ENCODE measurements at places on chromosomes 7 and 10.
A peak's percentile ranks its signal among the peaks of the same experiment; 100 is the strongest.

DNA sequence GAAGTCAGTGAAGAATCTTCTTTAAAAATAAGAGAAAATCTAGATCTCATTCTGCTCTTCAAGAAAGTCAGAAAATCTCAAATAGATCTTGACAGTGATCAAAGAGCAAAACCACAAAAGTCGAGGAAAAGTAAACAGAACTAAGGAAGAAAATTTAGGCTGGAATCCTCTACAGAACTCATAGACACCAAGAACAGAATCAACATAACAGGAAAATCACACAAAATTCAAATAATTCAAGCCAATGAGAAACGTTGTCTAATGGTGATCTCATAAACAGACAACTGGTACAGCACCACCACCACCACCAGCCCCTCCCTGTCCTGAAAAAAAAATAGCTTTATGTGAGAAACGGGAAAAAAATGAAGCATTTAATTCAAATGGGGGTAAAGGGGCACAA, 6.9 kb downstream of the ITGB1 start:
- DNase-seq: no peak

DNA sequence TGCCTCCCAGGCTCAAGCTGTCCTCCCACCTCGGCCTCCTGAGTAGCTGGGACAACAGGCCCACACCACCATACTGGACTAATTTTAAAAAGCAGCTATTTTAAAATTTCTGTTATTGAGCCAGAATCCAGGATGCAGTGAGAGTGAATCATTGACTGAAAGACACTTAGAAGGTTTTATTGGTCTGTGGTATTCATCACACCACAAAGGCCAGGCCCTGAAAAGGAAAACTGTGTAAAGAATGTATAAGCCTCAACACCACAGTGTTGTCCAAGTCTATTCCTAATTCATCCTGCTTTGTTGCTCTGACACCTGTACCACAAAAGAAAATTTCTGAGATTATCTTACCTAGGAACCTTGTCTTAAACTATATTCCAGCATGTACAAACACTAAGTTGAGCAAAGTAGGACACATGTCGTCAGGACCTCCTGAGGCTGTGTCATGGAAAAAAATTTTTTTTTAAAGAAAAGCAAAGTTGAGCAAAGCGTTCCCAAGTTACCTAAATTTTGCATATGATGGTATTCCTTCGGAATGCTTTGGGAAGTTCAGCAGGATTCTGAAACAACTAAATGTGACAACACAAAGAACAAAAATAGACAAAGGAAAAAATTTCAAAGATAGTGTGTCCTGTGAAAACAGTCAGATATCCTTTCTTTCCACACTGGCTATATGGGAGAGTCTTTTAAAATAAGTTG, 129.6 kb upstream of the MKLN1 start:
- no peak for DNase-seq

- DNase-seq: no peak
Measured at GRCh38 chr7:36667007-36667745, 57.1 kb downstream of the AOAH start.

GRCh38 chr10:62308101-62308500, 39.5 kb upstream of the RTKN2 start:
- no peak for DNase-seq

- DNase-seq: peak; percentile 43
Measured at GRCh38 chr10:91632671-91633550, at the start of gene PPP1R3C. PPP1R3C (minus strand) TSS chr10:91633071; CDS start chr10:91632969, 102 bp downstream.

DNA sequence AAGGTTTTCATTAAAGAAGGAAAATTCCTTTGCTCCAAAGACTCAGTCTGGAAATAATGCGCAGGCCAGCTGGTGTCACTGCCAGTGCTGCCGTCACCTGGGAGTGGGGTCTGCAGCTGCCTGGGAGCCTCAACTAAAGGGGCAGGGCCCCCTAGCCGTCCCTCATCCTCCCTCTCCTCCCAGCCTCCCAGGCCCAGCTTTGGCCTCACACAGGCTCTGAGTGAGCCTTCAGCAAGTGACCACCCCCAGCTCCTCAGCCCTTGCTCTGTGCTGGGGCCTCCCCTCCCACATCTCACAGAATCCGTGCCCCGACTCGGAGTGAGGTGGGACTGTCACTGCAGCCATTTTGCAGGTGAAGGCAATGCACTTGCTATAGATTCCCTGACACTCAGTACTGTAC, 11.1 kb upstream of the RET start:
- DNase-seq: no peak

GRCh38 chr10:12579954-12580858, 230.9 kb downstream of the CAMK1D start:
- DNase-seq: no peak

DNA sequence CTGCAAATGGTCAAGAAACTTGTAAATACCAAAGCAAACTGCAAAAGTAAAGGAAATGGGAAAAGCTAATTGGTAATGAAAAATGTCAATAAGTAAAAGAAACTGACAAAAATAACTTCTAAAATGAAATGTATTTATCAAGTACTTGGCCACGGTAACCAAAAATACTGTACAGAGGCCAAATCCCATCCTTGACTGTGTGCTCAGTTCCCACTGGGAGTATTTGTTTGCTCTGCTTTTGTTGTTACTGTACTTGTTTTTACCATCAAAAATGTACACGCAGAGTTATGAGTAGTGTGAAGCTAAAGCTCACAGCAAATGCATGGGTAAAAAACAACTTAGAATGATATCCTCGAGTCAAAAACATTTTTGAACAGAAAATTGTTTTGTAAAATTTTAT, 31.1 kb downstream of the ENKUR start:
- DNase-seq: no peak

GRCh38 chr7:49638166-49638565, 135.3 kb upstream of the VWC2 start:
- no peak for DNase-seq

GRCh38 chr10:95456516-95456915, 104.7 kb downstream of the SORBS1 start:
- DNase-seq: no peak

GRCh38 chr10:3828404-3829155, 43.6 kb upstream of the KLF6 start:
- DNase-seq: no peak

DNA sequence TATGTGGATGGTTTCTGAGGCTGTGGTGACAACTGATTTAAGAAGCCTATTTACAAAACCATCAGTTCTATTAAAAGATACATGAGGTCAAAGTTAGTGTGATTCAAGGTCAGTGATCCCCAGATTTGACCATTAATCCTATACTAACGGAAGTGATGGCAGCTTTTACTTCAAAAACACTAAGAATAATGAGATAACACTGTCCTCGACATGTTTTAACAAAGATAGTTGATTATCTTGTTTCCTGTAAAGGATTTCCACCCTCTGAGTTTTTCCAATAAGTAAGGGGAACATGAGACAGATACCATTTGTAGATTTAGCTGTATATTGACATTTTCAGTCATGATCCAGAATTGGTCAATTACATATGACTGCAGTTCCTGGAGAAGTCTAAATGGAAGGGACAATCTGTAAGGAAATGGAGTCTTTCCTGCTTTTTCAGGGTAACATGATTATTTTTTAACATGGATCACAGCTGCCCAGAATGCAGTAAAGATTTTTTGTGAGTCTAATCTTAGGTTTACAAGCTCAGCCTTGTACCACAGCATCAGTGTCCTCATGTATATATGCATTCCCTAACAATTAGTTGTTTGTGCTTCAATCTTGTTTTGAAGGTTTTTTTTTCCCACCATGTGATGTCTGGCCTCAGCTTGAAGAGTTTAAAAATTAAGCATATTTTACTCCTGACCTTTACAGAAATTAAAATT, 188.0 kb downstream of the PPP1R9A start:
- DNase-seq: no peak

- DNase-seq: no peak
Measured at GRCh38 chr10:91462423-91462822, 52.3 kb downstream of the HECTD2 start.

GRCh38 chr7:98935811-98936210, 57.5 kb downstream of the TRRAP start:
- DNase-seq: no peak

GRCh38 chr7:1883031-1883761, 213.1 kb downstream of the ELFN1 start:
- no peak for DNase-seq

DNA sequence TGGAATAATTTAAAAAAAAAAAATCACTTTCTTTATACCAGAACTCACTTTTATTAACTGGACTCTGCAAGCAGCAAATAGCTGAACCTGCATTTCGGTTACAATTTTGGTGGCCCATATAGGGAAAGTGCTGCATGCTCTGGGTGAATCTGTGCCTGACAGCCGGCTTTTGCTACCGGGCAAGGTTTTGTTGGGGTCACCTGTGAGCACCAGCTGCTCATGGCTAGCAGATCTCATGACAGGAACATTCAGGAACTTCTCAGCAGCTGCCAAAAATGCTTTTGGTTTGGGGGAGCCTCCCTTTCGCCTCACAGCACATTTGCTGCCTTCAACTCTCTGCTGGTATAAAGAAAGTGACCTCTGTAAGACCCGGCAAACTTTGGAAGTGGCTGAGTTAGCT, 13.2 kb upstream of the CREB3L2 start:
- no peak for DNase-seq

DNA sequence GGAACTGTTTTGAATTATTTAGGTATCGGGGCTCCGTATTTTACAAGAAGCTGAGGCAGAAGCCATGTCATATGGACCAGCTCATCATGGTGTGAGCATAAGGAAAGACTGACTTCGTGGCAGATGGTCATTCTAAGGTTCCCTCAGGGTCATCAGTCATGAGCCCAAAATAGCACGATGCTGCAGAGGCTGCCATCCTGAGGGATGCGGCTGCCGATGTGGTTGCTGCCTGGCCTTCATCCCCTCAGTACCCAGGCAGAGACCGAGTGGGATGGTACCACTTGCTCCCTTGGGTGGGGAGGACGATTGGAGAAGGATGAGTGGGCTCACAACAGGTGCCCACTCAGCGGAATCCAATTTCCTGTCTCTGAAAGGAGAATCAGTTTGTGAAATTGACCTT, 490.3 kb downstream of the SDK1 start:
- DNase-seq: no peak

DNA sequence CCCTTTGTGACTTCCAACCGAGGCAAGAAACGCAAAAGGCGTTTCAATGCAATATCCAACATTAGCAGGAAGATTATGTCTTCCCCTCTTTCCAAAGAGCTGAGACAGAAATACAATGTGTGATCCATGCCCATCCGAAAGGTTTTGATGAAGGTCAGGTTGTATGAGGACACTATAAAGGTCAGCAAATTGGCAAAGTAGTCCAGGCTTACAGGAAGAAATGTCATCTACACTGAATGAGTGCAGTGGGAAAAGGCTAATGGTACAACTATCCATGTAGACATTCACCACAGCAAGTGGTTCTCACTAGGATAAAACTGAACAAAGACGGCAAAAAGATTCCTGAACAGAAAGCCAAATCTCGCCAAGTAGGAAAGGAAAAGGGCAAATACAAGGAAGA, 27.8 kb upstream of the DNA2 start:
- DNase-seq: no peak

GRCh38 chr10:113473851-113474250, 79.0 kb upstream of the HABP2 start:
- DNase-seq: no peak

GRCh38 chr10:110758898-110759297, 112.8 kb upstream of the PDCD4 start:
- no peak for DNase-seq

Data from GDM1 (cell line).